Esophagus squamous epithelium (tissue), 5 donors: ENCODE measurements at places on chromosomes 6 and 20.

DNA sequence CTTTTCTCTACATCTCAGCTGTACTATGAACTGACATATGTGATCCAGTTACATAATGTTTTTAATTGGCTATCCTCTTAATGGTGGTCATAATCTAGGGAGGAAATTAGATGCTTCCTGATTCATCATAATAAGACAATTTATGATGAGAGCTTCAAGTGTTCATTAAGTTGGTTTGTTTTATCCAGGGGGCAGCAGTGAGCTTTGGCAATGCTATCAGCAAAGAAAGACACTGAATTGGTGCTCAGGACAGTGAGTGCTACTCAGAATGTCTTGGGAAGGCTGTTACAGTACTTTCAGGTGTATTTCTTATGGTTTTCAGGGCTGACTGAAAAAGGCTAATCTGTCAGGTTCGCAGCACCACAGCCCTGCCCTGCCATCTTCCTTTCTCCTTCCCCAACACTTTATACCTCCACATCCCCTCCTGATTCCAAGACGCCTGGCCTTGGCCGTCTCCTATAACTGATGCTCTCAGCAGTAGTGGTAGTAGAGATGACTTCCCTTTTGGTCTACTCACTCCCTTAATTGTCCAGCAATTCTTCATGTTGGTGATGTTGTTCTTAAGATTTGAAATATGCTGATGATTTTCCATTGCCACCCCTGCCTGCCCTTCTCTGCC is 67.0 kb upstream of the TNFAIP3 start:
- DNase-seq, result no peak

DNA sequence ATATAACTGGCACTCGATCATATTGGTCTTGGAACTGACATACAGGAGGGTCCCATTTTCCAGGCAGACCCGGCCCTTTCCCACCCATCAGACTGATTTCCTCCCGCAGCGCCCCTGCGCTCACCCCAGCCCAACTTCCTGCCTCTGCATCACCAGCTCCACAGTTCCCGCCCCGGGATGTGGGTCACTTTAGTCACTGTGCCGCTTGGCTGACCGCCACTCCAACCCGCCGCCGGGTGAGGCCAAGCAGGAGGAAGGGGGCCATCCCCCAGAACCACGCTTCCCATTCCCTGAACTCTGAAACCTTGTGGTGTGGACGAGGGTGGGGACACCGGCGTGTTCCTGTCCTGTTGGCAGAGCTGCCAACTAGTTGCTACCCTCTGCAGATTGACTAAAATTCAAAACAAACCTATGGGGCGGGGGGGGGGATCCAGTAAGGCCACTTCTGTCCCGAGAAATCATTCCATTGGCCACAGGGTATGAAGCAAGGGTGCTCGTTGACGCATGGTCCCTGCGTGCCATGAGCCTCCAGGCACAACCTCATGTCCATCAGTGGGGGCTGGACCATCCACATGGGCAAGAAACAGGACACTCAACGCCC is 12.3 kb downstream of the TGM2 start:
- peak; percentile 38 for DNase-seq

DNA sequence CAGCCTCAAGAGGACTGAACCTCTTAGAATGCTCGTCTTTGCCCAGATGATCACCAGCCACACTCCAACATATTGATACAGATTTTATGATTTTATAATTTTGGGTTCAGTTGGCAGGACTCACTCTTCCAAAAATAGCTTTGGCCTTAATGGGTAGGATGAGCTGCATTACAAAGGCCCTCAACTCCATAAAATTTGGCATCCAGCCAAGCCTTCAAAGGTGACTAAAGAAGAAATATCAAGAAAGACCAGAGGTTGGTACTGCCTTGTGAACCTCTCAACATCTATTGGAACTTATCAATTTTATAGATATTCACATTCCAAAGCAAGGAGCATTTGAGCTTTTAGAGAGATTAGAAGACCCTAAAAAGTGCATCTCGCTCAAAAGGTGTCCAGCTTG is 48.4 kb upstream of the SNAP25 start:
- no peak for DNase-seq

GRCh38 chr6:10733151-10733715 is 10.4 kb downstream of the TMEM14C start:
- no peak for DNase-seq

DNA sequence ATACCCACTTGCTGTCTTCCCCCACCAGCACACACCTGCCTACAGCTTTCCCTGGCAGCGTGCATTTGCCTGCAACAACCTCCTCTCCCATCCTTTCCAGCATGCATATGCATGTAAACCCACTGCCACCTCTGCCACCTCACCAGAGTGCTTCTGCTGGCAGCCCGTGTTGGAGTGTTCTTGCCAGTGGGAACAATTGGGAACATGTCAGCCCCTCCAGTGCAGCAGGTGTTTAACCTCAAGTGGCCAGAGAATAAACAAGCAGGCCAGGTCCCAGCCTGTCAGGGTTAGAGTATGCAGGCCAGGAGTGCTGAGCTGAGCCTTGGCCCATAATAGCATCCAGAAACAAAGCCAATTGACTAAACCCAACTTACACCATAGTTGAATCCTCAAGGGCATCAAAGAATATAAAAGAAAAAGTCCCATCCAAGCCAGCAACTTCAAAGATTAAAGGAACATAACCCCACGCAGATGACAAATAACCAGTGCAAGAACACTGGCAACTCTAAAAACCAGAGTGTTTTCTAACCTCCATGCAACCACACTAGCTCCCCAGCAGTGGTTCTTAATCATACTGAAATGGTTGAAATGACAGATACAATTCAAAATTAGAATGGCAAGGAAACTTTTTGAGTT is 1212.1 kb upstream of the CITED2 start:
- no peak for DNase-seq

DNA sequence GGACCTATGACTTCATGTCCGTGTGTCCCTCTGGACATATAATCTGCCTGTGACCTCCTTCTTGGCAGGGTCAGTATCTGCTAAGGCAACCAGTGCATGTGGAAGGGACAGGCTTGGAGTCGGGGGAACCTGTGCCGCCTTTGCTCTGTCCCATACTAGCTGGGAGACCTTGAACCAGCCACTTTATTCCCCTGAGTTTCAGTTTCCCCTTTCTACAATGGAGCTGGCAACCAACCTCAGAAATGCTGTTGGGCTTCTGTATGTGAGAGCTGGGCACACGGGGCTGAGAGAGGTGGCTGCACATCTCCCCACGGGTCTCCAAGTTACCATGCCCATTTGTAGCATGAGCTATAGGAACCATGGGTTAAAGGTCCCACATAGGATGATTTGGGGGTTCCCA is 53.8 kb downstream of the CD40 start:
- DNase-seq, result no peak

DNA sequence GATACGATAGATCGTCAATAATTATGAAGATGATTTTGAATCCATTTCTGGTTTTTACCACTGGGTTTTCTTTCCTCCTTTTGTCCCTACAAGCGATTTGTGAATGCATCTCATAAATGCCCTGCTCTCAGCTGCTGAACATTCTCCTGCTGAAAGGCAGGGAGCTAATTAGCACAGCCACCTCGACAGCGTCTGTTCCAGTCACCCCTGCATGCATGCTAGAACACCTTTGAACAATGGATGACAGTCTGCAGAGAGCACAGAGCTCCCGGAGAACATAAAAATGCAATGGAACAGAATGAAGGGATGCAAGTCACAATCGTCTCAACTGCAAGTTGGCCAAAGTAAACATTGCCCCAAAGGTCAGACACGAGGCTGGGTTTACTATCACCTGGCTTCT is 105.8 kb downstream of the SLC35B3 start:
- no peak for DNase-seq

DNA sequence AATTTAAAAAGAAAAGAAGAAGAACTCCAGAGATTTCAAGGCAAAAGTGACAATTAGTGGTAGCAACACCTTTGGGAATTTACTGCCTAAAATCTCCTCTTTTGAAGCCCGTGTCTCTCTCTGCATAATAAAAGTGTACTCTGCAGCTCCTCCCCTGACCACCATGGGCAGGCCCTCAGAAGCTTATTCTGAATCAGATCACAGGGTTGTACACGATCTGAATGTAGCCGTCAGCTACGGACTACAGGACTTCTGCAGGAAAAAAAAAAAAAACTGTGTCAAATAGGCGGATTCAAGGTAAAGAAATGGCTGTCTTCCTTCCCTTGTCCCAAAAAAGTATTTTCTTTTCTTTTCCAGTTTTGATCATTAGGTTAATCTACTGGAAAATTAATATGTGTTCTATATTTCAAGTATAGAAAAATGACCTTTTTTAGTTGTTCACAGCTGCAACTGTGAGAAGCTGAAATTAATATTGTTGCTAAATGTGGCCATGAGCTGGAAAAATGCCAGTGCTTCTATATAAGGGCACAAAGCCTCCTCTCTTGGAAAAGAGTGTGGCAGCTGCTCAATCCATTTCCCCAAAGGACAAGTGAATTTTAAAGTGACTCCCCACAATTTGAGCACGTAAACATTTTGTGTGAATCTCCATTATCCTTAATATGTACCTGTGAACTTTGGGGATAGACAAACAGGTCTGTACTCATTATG is 397.4 kb downstream of the C6orf118 start:
- no peak for DNase-seq

GRCh38 chr6:165556116-165556843 is 106.8 kb downstream of the PDE10A start:
- DNase-seq, result no peak

- no peak for DNase-seq
Measured at GRCh38 chr6:54646069-54646950, 200.3 kb upstream of the FAM83B start.

- DNase-seq, result no peak
Measured at GRCh38 chr20:62822239-62822787, 5.5 kb downstream of the COL9A3 start.

- no peak for DNase-seq
Measured at GRCh38 chr6:11341867-11342266, 109.4 kb upstream of the NEDD9 start.

- DNase-seq, result no peak
Measured at GRCh38 chr6:91486200-91486599, 899.3 kb upstream of the MAP3K7 start.

DNA sequence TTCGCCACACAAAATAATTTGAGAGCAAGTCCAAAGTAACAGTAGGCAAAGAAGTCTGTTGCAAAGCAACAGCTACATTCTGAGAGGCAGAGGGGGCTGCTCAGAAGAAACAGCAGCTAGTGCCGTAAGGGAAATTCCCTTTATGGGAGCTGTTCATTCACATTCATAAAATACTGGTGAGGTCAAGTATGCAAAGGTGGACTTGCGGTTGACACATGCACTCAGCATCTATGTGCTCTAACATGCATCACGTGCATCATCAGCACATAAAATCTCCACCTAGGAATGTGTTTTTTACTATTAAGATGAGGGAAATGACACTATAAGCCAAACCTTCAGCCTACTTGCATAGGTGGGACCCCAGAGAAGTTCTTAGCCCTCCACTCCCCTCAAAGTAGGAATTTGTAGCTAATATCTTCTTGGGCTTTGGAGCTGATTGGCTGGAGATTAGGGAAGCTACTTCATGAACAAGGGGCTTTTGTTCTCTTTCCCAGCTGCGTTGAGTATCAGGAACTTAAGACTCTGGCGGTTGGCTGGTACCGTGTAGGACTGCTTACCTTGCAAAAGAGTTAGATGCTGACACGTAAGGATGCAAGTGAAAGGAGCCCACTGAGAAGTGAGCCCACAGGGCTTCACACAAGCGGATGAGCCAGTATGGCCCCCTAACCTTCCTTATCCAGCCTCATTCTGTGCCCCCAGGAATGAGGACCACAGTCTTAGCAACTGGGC is 12.4 kb downstream of the CST3 start:
- DNase-seq, result no peak

GRCh38 chr6:109075934-109076333 is 18.7 kb downstream of the SESN1 start:
- DNase-seq, result no peak

- no peak for DNase-seq
Measured at GRCh38 chr20:56348305-56348693, 10.5 kb upstream of the FAM210B start.

GRCh38 chr6:35634316-35634715 is 54.4 kb downstream of the FKBP5 start:
- DNase-seq, result no peak

- no peak for DNase-seq
Measured at GRCh38 chr6:71725126-71725470, 161.3 kb upstream of the RIMS1 start.

- no peak for DNase-seq
Measured at GRCh38 chr6:117951783-117952182, 44.7 kb downstream of the SLC35F1 start.

GRCh38 chr6:7035837-7036249 is 71.9 kb upstream of the RREB1 start:
- DNase-seq, result no peak

- DNase-seq, result no peak
Measured at GRCh38 chr20:53974785-53975555, 95.4 kb downstream of the BCAS1 start.

- no peak for DNase-seq
Measured at GRCh38 chr6:76230711-76231110, 158.2 kb upstream of the IMPG1 start.

DNA sequence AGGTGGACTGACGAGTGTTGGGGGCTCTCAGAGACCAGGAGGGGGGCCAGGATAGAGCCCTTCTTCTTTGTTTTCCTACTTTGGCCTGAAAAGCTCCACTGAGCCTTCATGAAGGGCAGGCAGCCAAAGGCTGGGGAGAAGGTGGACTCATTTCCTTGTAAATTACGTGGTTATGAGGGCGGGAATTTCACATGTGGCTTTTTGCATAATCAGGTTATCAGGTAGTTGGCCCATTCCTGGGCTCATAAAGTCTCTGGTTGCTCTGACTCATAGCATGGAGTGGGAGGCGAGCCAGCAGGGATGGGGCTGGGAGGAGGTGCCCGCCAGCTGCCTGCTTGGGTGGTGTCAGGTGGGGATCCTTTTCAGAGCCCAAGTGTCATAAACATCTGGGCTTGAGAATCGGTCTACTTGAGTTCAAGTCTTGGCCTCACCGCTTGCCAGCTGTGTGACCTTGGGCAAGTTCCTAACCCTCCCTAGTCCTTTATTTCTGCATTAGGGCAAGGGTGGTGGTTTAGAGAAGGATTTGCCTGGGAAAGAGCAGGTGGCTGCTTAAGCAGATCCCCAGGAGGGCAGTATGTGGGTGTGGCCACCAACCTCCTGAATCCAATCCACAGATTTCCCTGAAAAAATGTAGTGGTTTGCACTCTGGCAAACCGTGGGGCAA is 26.5 kb upstream of the RNF24 start:
- no peak for DNase-seq

GRCh38 chr6:77025736-77026223 is 437.5 kb downstream of the HTR1B start:
- no peak for DNase-seq

GRCh38 chr6:92399911-92400310 is 1019.4 kb downstream of the EPHA7 start:
- DNase-seq, result no peak

DNA sequence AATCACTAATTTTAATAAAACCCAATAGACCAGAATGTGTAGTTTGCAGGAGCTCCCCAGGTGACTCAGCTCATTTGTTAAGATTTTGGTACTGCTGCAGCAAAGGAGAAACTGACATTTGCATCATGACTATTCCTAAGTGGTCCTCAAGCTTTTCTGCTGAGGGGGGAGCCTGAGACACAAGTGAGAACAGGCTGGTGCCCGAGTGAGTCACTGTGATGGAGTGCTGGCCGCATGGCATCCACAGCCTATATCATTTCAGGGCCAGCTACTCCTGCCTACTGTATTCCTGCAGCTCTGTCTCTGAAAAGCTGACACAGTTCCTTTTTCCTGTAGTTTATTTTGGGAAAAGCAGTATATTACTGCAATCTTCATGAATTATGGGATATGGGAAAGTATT is 113.7 kb upstream of the ENPP5 start:
- no peak for DNase-seq
